ENCODE measurements at places on chromosomes 3 and 15.

DNA sequence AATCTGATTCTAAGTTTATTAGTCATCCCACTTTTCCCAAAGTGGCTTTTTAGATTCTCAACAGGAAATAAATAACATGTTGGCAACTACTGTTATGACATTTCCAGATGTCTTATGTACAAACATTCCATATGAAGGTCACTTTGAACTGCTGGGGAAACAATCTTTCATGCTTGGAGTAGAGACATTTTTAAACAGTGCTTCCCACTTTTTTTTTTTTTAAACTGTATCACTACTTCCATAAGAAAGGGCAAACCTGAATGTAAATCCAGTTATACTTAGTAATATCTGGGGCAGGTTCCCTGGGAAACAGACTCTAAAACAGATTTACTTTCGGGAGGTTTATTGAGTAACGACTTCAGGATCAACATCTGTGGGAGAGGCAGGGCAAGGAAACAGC, 473.8 kb downstream of the TAFA4 start:
- no peak for DNase-seq

DNA sequence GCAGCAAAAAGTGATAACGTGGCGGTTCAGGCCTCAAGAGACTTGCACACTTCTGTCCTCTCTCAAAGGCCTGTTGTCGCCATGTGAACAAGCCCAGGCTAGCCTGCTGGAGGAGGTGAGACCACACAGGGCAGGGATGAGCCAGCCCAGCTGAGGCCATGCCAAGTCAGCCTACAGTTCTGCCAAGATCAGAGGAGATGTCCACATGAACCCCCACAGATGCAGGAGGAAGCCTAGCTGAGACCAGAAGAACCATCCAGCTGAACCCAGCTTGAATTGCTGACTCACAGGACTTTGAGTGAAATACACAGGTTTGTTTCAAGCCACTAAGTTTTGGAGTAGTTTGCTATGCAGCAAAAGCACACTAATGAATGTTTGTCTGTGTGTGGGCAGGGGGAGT, 50.3 kb upstream of the SEC13 start:
- DNase-seq = no peak

DNA sequence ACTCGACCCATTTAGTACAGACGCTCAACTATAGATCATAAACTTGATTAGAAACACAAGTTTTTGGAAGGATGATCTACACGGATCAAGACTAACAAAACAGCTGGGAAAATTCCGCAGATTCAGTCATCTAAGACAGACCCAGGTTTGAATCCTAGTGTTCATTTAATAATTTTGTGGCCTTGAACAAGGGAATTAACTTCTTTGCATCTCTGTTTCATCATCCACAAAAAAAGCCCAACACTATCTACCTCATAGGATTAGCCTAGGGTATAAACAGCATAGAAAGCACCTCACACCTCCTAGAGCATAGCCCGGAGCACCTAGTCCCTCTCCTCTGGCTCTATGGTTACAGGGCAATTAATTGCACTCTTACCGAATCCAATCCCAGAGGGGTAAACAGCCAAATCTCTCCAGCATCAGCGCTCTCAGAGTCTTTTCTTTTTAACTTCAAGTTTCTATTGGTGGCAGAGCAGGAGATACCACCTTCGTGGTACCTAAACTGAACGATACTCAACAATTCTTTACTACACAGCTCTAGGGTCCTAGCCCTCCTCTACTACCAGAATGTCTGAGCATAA, 3.5 kb downstream of the TBL1XR1 start:
- no peak for DNase-seq

- no peak for DNase-seq
Observed at GRCh38 chr15:78044407-78045155, 32.9 kb downstream of the TBC1D2B start.

DNA sequence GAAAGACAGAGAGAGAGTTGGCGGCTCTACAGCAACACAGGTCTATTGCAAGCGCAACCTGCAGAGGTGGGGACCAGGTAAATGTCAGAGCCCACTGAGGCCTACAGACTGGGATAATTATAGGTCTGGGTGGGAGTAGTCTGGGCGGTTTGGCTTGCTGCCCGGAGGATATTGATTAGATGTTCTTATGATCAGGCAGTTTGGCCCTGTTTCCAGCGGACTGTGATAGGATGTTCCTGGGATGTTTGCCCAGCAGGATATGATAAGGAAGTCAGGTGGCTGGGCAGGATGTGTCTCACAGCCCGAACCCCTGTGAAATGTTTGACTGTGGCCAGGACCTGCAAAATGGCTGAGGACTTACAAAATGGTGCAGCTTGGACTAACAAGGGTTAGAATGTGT, 364.9 kb downstream of the NAALADL2 start:
- no peak for DNase-seq

DNA sequence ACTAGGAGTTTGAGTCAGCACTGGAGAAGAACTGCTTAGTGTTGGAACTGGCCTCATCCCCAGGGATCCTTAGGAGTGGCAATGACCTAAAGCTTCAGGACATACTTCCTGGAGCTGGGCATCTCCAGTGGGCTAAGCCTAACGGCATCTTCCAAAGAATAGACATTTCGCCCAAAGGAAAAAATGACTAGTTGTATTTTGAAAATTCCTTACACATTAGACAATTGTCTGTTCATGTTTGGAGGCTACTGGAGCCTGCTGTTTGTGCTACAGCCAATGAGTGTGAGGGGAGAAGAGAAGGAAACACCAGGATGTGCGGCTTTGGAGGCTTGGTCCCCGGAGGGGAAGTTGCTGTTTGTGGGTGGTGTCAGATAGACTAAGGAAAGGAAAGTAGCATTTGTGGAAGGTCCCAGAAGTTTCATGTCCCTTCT, 77.6 kb downstream of the POLR2M start:
- no peak for DNase-seq
